ENCODE measurements at places on chromosomes 5 and 9.
A peak's percentile ranks its signal among the peaks of the same experiment; 100 is the strongest.

- DNase-seq: no peak
Measured at GRCh38 chr9:131096269-131097125, at the start of gene AIF1L. TSS of gene AIF1L (plus strand) at chr9:131096531. CDS start at chr9:131096630, 99 bp downstream.

DNA sequence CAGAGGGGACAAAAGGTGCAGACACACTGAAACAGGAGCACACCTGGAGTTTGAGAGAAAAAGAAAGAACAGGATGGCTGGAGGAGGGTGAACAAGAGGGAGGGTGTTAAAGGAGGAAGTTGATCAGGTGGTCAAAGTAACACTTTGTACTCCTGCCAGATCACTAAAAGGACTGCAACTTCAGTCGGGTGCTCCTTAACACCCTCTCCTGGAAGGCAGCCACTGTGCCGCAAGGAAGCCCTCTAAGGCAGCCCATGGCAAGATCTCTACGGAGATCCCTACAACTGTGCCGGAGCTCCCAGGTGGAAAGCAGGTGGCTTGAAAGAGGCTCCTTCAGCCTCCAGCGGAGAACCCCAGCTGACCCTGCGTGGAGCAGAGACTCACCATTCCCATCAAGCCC, 124.4 kb upstream of the MSX2 start:
- no peak for DNase-seq

DNA sequence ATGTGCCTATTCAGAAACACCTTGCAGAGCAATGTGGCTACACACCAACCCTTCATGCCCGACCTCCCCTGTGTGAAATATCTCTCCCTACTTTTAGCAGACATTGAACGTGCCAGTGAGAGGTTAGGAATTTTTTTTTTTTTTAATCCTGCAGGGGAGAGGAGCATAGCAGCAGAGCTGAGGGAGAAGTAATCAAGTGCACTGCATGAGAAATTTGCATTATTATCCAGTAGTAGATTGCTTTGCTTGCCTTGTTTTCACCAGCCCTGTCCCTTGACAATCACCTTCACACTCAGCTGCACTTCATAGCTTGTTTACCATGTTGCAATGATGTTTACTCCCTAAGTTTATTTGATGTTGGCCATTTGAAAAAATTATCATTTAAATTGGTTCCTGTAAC, 489.6 kb upstream of the ZNF608 start:
- DNase-seq: no peak

- DNase-seq: no peak
Measured at GRCh38 chr9:16613051-16613450, 257.4 kb downstream of the BNC2 start.

DNA sequence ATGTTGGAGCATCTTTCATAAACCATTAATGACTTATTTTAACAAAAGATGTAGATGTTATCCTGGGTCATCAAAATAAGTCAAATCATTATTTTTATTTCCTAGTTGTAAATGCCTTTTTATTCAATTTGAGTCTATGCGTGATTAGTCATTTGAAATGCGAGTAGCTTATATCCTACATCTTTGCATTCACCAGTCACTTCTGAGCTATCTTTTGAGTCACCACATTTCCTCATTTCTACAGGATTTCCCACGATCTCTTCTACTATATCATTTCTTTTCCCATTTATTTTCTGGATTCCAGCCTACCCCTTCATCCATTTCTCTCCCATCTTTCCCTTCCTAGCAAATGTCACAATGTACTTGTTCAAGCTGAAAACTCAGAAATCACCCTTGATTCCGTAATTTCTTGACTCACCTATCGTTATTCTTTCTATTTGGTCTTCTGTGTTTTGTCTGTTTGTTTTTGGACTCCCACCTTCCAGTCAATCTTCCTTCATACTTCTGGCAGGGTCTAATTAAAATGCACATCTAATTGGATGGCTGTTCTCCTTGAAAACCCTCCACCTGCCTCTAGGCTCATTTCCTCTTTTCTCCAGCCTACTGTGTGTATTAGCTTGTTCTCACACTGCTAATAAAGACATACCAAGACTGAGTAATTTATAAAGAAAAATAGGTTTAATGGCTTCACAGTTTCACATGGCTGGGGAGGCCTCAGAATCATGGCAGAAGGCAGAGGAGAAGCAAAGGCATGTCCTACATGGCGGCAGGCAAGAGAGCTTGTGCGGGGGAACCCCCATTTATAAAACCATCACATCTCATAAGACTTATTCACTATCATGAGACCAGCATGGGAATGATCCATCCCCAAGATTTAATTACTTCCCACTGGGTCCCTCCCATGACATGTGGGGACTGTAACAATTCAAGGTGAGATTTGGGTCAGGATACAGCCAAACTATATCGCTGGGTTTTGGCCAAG, 112.4 kb downstream of the MEF2C start:
- peak; percentile 76 for DNase-seq

DNA sequence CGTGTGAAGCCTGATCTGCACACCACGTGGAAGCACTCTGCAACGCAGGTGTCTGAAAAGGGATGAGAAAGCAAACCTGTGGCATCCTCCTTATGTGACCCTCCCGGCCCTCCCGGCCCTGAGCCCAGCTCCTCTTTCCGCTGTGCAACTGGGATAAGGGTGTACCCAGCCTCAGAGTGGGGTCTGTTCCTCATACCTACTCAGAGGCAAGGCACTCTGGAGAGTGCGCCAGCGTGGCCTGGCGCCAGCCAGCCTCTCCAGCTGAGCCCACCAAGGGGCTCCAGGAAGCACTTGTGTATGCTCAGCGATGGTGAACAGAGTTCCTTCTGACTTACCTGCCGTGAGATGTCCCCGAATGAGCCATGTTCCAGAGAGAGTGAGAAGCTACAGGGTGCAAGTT, 102.8 kb downstream of the IRX1 start:
- no peak for DNase-seq

GRCh38 chr5:95733107-95733665, 2.0 kb downstream of the RHOBTB3 start:
- DNase-seq: no peak

- DNase-seq: no peak
Measured at GRCh38 chr9:136648751-136649150, 14.0 kb upstream of the EGFL7 start.

DNA sequence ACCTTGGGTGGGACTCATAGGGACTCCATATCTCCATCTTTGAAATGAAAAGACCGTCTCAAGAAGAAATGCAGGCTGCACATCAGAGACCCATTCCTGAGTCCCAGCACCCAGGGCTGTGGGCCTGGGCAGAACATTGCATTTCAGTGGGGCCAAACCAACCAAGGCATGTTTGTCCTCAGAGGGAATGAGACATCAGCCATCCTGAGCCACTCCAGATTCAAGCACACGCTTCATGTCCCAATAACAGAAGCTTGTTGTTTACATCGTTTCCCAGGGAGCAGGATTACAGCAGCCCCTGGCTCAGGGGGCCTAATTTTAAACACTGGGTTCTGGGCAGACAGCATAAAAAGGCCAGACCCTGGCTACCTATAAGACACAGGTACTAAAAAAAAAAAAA, 24.3 kb downstream of the DUSP1 start:
- no peak for DNase-seq

GRCh38 chr5:179906294-179906794, 1.4 kb downstream of the TBC1D9B start:
- no peak for DNase-seq

DNA sequence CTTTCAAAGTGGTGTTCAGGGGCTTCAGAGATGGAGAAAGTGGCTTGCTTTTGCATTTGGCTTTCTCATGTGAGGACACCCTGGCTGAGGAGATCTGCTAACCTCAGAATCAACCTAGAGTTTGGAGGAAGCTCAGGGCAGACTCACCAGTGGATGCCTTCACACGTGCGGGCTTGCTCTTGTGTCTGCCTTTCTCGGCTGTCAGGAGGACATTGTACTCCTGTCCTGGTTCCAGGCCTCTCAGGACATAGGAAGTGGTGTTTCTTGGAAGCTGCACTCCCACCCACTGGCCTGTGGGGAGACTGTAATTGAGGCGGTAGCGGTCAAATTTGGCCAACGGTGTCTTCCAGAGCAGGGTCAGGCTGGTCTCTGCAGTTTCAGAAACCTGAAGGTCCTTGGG, 44.5 kb downstream of the TNC start:
- DNase-seq: no peak

DNA sequence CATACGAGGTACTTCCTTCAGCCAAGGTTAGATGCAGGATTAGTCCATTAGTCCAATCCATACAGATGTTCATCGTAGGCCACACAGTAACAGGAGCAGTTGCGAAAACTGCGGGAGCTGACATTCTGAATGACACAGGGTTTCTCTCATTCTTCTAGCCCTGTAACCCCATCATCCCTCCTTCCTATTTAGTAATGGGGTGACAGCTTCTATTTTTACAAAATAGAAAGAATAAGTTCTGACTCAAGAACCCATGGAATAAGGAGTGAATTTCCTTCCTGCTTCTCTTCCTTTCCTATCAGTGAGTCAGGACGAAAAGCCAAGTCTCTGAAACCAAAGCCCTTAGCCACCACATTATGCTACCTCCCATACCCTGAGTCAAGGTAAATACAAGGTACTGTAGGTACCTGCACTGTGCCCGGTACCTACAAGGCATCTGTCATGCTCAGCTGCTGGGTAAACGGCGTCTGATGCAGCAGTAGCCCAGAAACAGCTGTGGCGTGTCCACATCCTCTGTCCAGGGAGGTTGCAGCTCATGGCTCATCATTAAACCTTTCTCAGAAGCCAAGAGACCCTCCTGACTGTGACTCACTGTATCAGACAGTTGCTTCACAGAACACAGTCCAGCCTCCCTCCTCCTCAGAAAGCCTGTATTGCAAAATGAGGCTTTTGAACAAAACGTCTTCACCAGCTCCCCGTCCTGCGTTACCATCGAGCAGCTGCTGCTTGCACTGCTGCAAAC, 84.2 kb downstream of the ESM1 start:
- peak; percentile 42 for DNase-seq

DNA sequence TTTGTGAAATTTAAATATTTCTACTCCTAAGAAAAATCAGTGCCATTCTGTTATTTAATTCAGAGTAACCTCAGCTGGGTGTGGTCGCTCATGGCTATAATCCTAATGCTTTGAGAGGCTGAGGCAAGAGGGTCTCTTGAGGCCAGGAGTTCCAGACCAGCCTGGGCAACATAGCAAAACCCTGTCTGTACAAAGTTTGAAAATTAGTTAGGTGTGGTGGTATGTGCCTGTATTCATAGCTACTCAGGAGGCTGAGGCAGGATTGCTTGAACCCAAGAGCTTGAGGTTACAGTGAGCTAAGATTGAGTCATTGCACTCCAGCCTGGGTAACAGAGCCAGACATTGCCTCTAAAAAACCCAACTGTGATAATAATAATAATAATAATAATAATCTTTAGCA, 44.8 kb upstream of the CNTLN start:
- no peak for DNase-seq

- no peak for DNase-seq
Measured at GRCh38 chr5:97065475-97065874, 76.9 kb downstream of the LIX1 start.
